Astrocyte of the hippocampus (primary cell): ENCODE measurements at places on chromosomes 1 and 21.

- peak; percentile 32 for DNase-seq
Observed at GRCh38 chr1:33188572-33189275, 6.9 kb upstream of the TRIM62 start.

- DNase-seq, result no peak
Observed at GRCh38 chr1:90048043-90048442, 53.1 kb downstream of the ZNF326 start.

GRCh38 chr1:184637664-184638240 lies 116.9 kb downstream of the EDEM3 start:
- DNase-seq, result no peak

DNA sequence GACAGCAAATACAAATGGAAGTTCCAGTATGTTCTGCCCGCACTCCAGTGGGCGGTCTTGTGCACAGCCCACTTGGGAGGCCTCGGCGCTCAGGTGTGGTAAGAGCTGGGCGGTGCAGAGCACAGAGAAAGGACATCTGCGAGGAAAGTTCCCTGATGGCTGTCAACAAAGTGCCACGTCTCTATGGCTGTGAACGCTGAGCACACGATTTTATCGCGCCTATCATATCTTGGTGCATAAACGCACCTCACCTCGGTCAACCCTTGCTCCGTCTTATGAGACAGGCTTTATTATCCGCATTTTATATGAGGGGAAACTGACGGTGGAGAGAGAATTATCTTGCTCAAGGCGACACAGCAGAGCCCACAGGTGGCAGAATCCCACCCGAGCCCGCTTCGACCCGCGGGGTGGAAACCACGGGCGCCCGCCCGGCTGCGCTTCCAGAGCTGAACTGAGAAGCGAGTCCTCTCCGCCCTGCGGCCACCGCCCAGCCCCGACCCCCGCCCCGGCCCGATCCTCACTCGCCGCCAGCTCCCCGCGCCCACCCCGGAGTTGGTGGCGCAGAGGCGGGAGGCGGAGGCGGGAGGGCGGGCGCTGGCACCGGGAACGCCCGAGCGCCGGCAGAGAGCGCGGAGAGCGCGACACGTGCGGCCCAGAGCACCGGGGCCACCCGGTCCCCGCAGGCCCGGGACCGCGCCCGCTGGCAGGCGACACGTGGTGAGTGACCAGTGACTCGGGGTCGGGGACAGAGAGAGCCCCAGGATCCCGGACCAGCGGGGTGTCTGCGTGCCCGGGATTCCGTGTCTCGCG lies at the start of gene IL12RB2:
Gene IL12RB2 (plus strand): TSS at position 623 of the 810 bp plus-strand sequence. CDS start 12,496 bp downstream, outside the sequence.
- peak; percentile 39 for DNase-seq

- no peak for DNase-seq
Observed at GRCh38 chr1:170318736-170319135, 173.0 kb downstream of the NTMT2 start.

GRCh38 chr1:60483509-60483908 lies 409.9 kb upstream of the C1orf87 start:
- DNase-seq, result no peak

DNA sequence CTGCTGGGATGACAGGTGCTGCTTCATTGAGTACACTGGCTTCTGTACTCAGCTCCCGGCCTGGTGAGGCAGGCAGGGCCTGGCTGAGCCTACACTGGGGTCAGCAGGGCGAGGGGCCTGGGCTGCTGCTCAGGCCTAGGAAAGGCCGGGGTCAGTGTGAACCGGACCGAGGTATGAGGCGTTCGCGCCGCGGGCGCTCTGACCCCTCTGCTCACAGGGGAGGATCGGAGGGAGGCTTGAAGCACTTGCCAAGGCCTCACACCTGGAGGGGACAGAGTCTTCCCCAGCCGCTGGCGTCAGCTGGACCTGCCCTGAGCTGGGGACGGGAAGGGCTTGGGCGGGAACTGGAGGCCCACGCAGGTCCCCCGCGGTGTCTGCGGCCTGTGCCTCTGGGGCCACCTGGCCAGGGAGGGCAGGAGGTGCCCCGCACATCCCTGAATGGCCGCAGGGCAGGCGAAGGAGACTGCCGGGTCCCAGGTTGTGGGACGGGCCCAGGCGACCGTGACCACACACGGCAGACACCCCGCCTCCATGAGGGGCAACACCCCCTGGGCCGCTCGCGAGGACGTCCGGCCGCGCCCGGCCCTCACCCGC lies 466 bp downstream of the PEX10 start:
- no peak for DNase-seq

GRCh38 chr1:13675151-13675651 lies 24.8 kb upstream of the PRDM2 start:
- DNase-seq, result no peak
